ENCODE measurements at places on chromosomes 1 and 21.

- DNase-seq: no peak
Observed at GRCh38 chr21:38841472-38841871, 35.7 kb downstream of the ETS2 start.

DNA sequence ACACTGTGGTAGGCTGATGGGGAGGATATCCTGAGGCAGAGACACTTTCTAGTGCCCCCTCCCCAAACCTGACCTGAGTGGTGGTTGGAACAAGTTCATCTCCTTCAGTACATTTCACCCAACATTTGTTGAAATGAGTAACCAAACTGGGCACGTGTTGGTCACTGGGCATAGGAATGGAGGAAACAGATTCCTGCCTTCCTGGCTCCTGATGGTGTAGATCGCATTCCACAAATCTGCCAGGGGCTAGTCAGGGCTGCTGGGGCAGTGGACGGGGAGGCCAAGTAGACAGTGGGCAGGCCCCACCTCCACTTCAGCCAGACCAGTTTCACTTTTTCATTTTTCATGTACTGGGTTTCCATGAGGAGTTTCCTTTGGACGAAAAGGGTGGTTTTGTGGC is 16.5 kb upstream of the ALX3 start:
- DNase-seq: no peak

DNA sequence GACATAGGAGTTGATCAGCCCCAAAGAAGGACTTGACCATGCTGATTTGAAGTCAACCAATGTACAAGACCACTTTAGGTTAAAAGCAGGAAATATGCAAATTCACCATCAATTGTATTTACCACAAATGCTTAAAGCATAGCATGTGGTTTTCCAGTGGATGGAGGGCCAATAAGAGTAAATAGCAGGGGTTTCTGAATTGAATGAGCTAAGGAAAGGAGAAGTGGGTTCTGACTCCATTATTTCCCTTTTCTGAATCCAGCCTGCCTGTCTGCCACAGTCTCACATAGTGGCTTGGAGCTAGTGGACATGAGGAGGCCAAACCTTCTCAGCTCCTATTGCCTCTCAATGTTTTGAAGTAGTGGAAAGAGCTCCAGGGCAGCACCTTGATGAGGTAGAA is 7.2 kb upstream of the TNFSF18 start:
- no peak for DNase-seq

DNA sequence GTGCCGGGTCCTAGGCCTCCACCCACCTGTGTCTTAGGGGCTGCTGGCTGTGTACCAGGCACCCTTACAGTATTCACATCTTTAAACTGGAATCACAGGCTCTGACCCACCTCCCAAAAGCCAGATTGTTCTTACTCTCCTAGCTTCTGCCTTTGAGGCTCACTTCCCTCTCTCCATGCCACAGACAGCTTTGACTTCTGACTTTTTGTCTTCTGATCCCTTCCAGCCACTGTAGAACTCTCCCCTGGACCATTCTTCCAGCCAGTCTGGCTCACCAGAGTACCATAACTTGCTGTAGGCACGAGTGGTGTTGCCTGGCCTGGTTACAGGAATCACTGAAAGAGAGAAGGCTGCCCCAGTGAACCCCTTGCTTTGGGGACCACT is 58.1 kb upstream of the STUM start:
- no peak for DNase-seq

DNA sequence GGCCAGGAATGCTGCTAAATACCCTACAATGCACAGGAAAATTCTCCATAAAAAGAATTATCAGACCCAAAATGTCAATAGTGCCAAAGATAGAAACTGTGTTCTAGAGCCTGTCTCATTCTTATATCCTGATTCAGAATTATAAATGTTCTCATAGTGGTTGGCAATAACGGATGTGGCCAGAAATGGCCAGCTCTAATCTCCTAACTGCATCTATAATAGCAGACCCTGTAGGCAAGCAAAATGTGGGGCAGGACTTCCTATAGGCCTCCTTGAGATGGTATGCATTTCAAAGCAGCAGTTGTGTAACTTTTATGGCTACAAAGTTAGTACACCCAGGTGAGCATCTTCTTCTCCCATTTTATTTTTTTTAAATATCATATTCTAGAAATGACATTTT is 95.9 kb upstream of the SGIP1 start:
- no peak for DNase-seq

Measured in stimulated activated CD4-positive, alpha-beta T cell treated with anti-CD3 and anti-CD28 coated beads, TNF-alpha, amount 100 ng/mL, for 4 hours (primary cell).